NCI-H1930 (cell line): ENCODE measurements at places on chromosomes 2 and 18.

DNA sequence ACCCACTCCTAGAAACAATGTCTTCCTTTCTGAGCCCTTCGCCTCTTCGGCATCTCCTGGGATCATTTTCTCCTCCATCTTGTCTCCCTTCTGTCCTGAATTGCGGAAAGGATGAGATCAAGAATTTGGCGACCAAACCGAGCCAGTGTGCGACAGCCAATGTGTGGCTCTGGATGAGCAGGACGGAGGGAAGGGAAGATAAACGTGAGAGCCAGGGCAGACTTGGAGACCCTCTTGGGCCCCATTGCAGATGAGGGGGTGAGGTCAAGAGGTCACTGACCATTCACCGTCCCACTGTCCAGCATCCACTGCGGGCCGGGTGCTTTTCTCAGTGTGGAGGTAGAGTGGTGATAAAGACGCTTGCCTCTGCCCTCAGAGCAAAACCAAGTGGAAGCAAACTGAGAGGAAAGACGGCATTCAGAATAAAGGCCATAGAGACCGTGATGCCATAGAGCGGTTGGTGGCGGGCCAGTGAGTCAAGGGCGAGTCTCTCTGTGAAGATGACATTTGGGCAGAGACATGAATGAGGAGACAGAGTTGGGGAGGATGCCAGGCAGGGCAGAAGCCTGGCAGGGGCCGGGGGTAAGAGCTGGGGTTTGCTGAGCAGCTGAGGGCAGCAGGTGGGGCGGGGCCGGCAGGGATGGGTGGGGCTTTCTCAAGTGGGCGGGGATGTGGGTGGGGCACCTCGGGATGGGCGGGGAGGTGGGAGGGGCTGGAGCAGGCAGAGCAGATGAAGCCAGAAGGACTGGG, 55.6 kb downstream of the ACAA2 start:
- DNase-seq = no peak

- DNase-seq = no peak
These were observed 85.0 kb upstream of the TACR1 start for GRCh38 chr2:75284345-75284744.

DNA sequence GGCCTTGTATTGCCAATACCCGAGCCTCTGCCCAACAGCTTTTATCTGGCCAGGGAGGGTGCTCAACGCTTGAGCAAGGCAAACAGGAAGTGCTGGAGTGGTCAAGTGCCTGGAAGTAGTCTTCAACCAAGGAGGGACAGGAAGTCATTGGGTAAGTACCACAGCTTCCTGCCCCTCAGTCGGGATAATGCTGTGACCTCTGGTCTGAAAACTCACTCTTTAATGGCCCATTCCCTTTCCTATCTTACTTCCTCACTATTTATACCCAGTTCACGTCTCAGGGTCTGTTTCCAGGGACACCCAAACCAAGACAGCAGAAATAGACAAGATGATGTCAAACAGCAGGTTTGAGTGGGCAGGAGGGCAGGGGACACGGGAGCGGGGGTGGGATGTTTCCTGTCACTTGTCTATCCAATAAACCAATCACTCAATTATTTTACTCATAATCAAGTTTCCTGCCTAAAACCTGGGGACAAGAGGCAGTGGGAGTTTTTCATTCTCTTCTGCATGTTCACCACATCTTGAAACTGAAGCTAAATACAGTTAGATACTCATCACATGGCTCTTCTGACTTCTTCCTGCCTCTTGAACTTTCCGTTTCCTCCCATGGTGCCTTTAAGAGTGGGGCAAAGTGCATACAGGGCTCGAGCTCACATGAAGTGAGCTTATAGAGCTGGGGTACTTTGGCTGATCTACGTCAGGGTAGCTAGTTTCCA, 68.9 kb upstream of the CAB39 start:
- DNase-seq = no peak

DNA sequence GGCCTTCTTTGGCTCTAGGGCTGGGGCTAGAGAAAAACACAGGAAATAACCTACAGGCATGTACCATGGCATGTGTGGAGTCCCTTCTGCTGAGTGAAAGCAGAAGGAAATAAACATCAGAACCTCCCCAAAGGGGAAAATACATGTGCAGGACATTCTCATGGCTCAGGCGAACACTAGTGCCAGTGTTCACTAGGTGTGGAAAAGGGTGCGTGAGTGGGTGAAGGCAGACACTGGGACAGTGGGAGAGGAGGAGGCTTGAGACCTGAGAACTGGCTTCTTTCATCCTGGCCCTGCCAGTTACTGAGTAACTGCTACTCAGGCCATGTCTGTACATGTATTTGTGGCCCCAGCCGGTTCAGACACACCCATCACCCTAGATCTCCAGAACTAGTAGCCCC, 268.2 kb downstream of the PRKCE start:
- DNase-seq = no peak

- DNase-seq = no peak
These were observed 668.9 kb upstream of the CHAC2 start for GRCh38 chr2:53098696-53099078.

DNA sequence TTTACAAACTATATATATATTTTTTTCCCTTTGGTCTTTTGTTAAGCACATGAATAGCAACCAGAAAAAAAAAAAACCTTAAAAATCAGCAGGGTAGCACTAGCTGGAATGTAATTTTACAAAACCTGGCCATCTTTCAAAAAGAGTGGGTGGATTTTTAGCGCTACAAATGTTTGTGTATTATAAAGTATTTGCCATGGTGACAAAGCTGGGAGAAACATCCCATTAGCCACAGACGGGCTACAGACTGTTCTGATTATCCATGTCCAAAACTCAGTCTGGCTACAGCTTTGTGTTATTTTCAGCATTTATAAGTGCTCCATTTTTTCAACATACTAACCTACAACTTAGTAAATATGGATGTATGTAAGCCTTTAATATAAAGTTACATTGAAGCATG, 249.5 kb upstream of the TANK start:
- DNase-seq = no peak

DNA sequence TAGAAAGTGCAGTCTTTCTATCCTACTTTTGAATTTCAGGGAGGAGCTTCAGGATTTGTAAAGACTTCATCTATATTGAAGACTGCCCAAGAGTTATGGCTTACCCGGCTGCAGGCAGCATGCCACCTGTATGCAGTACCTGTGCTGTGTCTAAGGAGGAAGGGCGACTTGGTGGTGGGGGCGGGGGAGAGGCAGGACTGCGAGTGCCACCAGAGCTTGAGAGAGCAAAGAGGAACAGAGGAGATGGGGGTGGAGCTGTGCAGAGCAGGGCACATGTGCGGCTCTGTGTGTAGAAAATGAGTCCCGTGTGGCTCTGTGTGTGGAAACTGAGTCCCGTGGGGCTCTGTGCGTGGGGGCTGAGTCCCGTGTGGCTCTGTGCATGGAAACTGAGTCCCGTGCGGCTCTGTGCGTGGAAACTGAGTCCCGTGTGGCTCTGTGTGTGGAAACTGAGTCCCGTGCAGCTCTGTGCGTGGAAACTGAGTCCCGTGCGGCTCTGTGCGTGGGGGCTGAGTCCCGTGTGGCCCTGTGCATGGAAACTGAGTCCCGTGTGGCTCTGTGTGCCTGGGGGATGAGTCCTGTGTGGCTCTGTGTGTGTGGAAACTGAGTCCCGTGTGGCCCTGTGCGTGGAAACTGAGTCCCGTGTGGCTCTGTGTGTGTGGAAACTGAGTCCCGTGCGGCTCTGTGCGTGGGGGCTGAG, 43.2 kb downstream of the LDLRAD4 start:
- no peak for DNase-seq

DNA sequence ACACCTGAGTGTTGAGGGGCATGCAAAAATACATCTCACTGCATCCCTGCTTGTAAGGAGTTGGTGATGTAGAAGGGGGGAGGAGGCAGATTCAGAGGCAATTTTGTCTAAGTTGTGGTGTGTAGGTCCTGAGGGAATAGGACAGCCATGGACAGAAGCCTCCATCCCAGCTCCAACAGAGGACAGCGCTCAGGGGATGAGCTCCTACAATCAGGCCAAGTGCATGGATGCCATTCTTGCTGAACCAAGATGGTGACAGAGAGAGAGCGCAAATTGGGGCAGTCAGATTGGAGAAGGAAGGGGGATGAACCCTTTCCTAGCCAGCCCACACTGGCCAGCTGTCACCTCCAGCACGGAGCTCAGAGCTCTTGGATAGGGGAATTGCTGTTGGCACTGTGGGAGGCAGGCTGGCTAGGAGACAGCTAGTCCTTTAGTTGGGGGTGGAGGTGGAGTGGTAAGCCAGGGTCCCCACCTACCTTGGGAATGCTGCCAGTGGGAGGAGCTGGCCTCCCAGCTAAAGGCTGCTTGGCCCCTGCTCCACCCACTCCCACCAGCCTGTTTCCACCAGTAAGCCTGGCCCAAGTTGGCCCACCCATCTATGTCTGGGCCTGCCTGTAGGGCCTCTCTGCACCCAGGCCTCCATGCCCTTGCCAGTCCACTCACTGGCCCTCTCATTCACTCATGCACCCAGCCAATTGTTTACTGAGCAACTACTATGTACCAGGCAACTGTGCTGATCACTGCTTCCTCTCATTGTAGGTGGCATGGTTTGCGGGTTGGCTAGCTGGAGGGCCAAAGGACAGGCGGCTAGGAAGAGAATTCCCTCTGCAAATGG, 2.5 kb upstream of the PER2 start:
- DNase-seq = no peak

- no peak for DNase-seq
These were observed 306.5 kb upstream of the TNP1 start for GRCh38 chr2:217166241-217166850.

DNA sequence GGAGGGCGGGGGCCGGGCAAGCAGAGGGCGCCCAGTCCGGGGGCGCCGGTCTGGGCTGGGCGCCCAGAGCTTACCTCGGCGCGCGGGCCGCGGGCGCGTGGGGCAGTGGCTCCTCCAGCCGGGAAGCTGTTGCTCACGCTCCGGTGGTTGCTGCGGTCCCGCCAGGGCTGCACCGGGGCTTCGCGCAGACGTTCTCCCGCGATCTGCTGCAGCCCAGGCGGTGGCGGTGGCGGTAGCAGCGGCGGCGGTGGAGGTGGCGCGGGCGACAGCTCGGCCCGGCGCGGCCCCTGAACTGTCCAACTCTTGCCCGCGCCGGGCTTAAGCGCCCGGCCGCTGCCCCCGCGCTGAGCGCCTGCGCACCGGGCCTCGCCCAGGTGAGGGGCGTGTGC, 391 bp downstream of the ZNF385B start:
- no peak for DNase-seq

- no peak for DNase-seq
These were observed 447.2 kb upstream of the TNP1 start for GRCh38 chr2:217307023-217307422.

DNA sequence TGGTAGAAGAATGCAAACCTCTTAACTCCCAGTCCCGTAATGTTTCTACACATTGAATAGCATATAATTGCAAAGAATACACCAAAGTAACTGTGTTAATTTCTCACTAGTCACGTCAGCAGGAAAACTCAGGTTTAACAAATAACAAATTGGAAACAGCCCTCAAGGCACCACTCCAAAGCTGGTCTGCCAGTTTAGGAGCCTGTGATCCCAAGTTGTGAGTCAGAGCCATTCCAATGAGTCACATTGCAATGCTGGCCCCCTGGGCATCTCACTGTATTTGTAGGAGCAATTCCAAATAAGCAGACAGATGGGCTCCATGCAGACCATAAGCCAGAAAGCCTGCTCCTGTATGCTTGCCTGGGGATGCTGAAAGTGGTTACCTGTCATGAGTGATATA, 143.2 kb upstream of the SETBP1 start:
- DNase-seq = no peak

- no peak for DNase-seq
These were observed 161.7 kb downstream of the PARD3B start for GRCh38 chr2:204706939-204707338.

GRCh38 chr2:21890041-21890440, 766.3 kb downstream of the TDRD15 start:
- no peak for DNase-seq

- DNase-seq = no peak
These were observed 360.6 kb downstream of the ZNF521 start for GRCh38 chr18:24991141-24992060.

- no peak for DNase-seq
These were observed 1396.9 kb upstream of the NXPH2 start for GRCh38 chr2:140177086-140177485.

- no peak for DNase-seq
These were observed 39.0 kb upstream of the FAM237A start for GRCh38 chr2:206603243-206603642.

- DNase-seq = no peak
These were observed 142.2 kb downstream of the CCDC102B start for GRCh38 chr18:68940039-68940438.

DNA sequence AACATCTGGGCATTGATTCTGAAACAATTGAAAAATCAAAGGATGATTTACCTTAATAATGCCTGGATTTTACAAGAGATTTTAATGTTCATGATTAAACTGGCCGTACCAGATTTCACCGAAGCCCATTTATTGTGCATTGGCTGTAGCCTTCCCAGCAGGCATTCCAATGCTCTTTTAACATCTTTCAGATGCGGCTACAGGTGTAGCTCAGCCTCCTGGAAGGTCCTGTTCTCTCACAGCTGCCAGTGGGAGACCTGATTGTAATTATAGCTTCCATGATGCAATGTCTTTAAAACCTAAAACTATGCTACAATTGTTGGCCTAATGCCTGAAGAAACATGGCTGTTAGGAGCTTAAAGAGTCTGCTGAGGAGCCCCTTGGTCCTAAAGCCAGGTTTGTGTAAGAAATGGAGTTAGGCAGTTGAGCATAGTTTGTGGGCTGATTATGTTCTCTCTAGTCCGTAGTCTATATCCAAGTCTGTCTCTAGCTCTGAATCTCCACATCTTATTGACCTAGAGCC, 147.4 kb downstream of the CERS6 start:
- no peak for DNase-seq

GRCh38 chr2:10659898-10660568, 29.7 kb downstream of the NOL10 start:
- no peak for DNase-seq

DNA sequence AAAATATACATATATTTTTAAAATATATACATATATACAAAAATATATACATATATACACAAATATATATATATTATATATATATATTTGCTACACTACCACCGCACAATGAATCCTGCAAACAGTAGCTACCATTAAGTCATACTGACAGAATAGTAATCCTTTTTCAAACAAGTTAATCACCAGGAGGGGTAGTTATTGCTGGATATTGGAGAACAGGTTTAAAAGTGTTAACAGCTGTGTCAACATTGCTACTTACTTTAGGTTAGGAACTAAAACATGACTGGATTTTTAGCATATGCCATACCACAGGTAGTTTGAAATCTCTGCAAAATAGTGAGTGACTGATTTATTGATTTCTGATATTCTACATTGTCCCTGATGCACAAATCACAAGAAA, 529.1 kb upstream of the CDH7 start:
- no peak for DNase-seq
